ENCODE measurements at places on chromosomes 16 and 17.

- DNase-seq, result no peak
Observed at GRCh38 chr16:28069971-28070794, 6.7 kb upstream of the GSG1L start.

DNA sequence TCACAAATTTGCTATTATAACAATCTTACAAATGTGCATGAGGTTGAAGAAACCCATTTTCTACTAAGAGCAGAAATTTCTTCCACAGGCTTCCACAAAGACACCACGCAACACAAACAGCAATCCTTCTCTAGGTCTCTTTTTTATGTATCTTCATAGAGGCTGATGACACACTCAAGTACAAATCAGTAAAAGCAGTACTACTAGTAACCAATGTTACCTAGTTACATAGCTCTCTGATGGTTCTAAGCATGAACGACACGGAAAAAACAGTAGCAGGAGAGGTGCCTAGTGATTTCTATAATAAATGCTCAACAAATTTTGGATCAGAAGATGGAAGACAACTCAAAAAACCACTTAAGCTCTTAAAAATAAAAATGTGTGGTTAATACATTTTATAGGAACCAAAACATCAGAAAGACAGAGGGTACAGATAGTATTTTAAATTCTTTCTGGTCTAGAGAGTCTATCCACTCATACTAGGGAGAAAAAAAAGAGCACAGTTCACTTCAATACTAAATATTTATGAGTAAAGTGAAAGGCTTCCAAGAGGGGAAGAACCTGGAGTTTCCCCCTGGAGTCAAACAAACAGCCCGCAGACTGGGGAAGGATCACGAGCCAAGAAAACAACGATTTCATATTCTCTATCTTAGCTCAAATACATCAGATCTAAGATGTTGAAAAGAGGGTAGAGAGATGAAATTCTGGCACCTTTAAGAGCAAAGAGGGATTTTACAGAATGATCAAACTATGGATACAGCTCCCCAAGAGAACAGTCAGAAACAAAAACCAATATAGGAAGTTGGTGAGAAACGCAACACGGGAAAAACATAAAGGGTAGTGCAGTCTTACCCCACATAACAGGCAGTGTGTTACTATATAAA, 40.2 kb downstream of the SMG6 start:
- DNase-seq, result no peak

DNA sequence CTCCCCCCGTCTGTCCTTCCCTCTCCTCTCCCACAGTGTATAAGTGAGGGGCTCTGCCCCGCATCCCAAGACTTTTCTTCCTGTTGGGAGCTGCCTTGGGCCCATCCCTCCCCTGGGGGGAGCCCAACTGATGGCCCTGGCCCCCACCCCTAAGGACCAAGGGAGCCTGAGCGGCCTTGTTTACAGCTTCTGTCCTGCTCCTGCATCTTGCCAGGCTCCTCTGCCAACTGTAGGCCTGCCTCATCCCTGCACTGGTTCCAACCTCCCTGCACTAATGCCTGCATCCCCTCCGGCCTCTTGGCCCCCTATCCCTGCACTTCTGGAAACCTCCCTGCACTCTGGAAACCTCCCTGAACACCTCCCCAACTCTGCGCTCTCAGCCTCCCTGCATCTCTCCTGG, 1.4 kb upstream of the PAGR1 start:
- DNase-seq, result no peak

DNA sequence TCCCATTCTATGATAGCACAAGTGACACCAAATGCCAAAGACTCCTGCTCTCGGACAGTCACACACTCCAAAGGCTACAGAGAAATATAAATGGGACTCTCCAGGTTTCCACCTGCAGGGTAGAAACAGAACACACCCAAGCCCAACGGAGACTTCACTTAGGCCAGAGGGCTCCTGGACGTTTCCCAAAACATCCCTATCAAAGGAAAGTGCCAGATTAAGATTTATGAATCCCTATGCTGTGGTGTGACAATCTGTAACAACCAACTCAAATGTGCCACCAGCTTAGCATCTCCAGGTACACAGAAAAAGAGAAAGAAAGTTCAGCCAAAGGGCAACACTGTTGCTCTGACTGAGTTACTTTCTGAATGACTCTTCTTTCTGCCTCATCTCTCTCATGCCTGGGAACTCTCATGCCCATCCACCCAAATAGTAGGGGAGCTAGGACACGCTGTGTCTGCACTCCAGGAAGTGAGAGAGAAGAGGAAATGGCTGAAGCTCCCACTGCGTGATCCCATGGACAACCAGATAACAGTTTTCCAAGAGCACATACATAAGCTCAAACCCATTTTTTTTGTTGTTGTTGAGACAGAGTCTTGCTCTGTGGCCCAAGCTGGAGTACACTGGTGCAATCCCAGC, 49.7 kb downstream of the SMG6 start:
- no peak for DNase-seq

GRCh38 chr16:83196796-83197195, 570.0 kb downstream of the CDH13 start:
- DNase-seq, result no peak

DNA sequence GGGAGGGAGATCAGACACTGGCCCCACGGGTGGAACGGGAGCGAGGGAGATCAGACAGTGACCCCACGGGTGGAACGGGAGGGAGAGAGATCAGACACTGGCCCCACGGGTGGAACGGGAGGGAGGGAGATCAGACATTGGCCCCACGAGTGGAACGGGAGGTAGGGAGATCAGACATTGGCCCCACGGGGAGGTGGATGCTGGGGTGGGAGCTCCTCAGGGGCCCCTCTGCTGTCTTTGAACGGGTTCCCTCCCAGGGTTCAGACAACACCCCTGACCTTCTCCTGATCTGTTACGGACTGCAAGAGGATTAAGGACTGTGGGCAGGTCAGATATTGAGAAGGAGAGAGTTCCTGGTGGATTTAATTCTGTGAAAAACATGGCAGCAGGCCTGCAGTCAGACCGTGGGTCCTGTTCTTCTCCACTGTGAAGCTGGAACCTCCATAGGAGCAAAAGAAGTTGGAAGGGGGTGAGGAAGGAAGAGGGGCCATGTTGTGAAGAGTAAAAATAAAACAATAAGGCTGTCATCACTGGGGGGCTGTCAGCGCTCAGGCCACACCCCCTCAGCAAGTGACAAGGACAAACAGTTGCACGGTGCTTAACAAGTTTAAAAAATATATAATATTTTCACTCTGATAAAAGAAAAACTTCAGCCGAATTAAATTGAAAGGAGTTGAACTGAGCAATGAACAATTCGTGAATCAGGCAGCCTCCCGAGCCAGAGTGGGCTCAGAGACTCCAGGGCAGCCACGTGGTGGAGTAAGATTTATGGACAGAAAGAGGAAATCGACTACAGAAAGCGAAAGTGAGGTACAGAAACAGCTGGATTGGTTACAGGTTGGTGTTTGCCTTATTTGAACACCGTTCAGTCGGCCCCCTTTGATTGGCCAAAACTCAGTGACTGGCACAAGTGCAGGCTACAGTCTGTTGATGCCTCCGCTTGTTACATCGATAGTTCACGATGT, 348.7 kb upstream of the TNRC6C start:
- peak; percentile 17 for DNase-seq

- no peak for DNase-seq
Observed at GRCh38 chr16:22946433-22946832, 132.5 kb downstream of the HS3ST2 start.

DNA sequence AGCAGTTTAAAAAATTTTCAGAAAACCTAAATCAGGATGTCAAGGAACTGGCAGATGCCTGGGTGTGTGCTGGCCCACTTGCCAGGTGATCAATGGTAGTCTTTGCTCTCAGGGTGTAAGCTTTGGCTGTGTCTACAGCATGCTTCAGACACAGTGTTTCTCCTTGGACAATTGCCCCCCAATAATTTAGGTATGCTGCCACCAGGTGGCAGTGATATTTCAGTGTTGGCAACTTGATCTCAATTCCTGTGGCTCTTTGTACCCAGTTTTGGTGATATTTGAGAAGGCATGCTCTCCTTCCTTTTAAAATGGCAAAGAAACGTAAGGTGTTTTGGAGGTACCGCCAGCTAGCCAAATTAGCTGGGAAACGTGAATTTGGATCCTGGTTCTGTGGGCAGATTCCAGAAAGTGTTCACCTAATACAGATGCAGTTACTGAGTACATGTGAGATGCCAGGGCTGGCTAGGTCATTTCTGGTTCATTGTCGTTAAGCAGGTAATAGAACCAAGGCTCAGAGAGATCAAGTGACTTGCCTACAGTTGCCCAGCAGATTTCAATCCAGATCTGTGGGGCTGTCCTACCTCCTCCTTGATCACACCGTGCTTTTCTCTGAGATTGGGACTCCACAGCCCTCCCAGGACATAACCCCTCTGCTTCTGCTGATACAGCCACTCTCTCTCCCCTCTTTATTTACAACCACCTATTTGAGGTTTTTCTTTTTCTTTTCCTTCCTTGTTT, 155.6 kb upstream of the PLCG2 start:
- DNase-seq, result peak; percentile 48

- no peak for DNase-seq
Observed at GRCh38 chr16:73543331-73543969, 495.5 kb upstream of the ZFHX3 start.
